ENCODE measurements at places on chromosomes 3 and 15.

GRCh38 chr15:81293728-81294515 is 30.0 kb downstream of the STARD5 start:
- no peak for DNase-seq

DNA sequence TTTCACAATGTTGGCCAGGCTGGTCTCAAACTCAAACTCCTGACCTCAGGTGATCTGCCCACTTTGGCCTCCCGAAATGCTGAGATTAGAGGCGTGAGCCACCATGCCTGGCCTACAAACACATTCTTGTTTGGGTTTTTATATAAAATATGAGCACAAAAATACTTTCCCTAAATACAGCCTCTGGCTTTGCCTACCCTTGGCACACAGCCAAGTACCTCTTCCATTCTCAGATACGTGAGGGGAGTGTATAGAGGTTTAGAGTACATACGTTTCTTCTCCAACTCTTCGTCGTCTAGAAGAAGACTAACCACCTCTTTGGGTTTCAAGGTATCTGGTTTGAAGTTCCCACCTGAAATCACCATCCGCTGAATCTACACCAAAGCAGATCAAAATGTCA is 33.5 kb downstream of the CHAC1 start:
- no peak for DNase-seq

GRCh38 chr15:48507416-48508065 is 138.0 kb downstream of the FBN1 start:
- no peak for DNase-seq

DNA sequence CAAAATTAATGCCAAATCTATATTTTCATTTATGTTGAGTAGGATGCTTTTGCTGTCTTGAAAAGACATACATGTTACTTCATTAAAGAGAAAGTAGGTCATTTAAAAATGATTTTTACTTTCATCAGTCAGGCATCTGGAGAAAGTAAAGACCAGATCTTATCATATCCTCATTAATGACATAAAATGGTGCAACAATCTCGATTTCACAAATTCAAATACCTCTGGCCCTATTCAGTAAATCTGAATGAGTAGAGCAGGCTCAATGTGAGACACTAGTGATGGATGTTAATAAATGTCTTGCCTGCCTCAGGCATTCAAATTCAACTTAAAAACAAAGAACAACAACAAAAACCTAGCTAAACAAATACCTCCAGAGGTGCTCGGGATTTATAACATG is 714.1 kb downstream of the NAALADL2 start:
- no peak for DNase-seq

DNA sequence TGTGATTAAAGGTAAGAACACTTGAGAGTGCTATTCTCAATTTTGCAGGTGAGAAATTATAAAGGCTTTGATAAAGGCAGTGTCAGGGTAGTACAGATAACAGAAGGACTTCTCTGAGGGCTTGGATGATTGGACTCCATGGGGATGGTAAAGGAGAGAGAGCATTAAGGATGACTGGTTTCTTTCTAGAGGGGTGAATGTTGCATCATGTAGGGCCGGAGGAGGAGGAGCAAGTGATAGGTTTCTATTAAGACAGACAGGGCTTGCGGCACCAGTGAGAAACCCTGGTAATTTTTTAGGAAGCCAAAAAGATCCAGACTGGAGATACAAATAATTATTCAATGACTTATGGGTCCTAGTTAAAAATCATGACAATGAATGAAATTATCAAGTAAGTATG is 230.7 kb upstream of the MME start:
- no peak for DNase-seq

DNA sequence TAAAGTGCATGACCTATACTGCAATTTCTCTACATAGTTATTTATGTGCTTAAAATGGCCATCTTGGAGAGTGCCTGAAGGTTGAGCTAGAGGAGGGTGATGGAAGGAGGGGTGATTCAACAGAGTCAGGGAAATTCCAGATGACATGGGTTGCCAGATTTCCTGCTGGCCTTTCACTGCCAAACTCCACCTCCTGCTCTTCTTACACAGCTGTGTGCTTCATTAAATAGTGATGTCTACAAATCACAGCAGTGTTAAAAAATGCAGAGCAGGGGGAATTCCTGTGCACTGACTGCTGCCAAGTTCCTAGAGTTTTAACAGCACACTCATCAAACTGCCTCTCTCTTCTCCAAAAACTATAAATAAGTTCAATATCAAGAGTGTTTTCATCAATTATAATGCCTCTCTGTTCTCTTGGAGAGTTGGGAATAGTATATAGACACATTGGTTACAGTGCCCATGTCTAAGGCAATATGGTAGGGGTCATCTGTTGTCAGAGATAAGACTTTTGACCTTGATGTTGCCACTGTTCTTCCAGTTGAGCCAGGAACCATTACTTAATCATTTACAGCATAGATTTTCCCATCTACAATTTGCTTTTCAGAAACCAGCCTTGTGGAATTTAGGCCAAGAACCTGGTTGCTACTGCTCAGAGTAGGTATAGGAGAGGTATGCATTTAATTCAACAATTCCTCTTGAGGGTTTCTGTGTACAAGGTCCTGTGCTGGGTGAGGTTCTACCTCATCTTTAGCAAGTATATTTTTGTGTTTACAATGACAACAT is 79.6 kb downstream of the TP63 start:
- no peak for DNase-seq

DNA sequence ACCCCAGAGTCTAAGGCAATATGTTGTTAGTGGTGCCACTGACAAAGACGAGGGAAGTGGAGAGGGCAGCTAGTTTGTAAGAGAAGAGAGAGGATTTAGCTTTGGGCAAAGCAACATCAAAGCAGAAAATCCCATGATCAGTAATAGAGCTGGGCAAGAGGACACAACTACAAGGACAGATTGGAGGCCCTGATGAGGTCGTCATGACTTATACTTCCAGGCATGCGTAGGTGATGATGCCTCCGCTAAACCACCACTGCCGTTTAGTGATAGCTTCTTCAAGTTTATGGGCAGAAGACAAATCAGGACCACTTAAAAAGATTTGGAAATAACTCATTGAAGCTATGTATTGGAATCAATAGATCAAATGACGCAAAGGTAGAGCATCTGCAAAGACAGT is 2.6 kb downstream of the HRG start:
- DNase-seq = no peak

DNA sequence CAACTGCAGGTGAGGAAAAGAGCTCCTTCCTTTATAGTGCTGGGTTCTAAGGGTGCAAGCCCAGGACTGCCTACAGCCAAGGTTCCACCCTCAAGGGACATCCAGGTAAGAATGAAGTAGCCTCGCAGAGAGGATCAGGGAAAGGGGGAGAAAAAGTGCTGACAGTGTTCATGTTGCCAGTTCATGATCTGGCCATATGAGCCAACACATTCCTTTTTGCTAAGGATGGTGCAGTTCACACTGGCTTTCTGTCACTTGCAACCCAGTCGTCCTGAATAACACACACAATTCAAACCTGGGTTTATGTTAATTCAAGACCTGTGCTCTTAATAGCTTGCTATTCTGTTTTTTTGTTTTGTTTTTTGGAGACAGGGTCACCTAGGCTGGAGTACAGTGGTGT is 9.0 kb downstream of the CLN6 start:
- DNase-seq = no peak

GRCh38 chr15:35437157-35437556 is 108.8 kb downstream of the DPH6 start:
- no peak for DNase-seq

DNA sequence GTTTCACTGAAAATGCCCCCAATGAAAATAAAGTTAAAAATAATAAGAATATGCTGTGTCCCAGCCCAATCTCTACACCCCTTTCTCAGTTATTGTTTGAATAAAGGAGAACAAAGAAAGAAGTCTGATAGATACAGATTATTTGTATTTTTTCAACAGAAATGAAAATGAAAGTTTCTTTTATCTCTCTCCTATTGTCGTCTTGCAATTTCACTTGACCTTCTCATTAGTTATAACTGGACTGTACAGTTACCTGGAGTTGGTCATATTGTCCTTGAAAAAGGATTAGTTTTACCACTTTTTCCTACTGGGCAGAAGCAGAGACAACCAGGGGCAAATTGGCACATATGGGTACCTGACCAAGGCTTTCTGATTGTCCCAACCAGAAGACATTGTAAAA is 440.0 kb downstream of the PDCD6IP start:
- no peak for DNase-seq

DNA sequence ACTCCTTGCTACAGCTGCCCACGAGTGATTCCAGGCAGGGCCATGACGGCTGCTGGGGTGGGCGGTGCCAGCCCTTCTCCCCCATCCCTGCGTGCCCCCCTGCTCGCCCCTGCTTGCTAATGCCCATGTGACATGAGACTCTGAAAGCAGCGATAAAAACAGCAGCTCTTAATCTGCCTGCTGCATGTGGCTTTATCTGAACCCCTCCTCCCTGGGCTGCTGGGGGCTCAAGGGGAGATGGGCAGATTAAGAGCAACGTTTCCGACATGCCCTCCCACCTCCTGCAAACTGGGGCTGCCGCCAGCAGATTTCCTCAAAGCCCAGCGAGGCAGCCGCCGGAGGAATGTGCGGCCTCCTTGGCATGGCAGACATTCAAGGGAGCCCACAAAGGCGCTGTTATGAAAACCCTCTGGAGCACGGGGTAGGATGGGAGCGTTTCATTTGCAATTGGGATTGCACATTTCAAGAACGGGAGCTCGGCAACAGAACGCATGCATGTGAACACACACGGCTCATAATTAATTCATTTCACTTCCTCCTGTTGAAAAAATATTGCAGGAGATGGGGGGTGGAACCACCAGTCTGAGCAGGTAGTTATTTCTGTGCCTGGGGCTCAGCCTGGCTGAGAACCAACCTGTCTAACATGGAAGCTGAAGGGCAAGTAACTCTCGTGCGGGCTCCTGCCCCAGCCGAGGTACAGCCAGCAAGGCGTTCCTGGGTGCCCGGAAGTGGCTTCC is 504.2 kb upstream of the PROK2 start:
- no peak for DNase-seq

- DNase-seq = no peak
Measured at GRCh38 chr3:12312010-12312409, 23.1 kb downstream of the PPARG start.

GRCh38 chr15:73682600-73683090 is 1.5 kb upstream of the CD276 start:
- DNase-seq = no peak

All from NCI-H187 treated with DMSO at 0.1 percent for 48 hours (cell line).